NCI-H2081 (cell line): ENCODE measurements at places on chromosomes 11 and 22.

DNA sequence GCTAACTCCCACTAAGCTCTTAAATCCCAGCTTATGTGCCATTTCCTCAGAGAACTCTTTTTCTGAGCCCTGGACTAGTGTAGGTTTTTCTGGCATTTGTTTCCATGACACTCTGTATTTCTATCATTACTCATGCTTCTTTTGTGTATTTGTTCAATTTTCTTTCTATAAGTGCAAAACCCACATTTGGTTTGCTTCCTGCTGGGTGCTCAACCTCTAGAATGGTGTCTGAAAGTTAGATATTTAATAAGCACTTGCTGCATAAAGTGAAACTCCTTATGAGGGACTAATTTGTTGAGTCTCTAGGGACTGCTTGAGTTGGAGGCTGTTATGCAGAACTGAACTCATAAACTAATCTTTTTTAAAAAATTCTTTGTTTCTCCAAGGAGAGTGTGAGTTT is 68.6 kb downstream of the SYT9 start:
- DNase-seq = no peak

- no peak for DNase-seq
Observed at GRCh38 chr11:16434036-16434435, 77.7 kb upstream of the SOX6 start.

DNA sequence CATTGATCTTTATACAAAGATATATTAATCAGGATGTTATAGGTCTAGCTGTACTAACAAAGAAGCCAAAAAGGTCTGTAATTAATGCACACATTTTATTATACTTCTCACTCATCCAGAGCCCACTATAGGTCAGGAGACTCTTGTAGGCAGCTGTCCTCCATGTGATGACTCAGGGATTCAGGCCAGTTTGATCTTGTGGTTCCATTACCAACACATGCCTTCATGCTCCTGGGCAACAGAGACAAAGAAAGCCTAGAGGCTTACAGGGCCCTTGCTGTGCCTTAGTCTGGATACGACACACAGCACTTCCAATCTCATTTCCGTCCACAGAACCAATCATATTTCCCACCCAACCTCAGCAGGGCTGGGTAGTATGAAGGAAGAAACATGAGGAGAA is 150.3 kb upstream of the NCAM1 start:
- no peak for DNase-seq

GRCh38 chr11:83681031-83681781 is 395.0 kb upstream of the CCDC90B start:
- DNase-seq = peak; percentile 39

- DNase-seq = no peak
Observed at GRCh38 chr22:46119729-46120419, 30.5 kb upstream of the PPARA start.

DNA sequence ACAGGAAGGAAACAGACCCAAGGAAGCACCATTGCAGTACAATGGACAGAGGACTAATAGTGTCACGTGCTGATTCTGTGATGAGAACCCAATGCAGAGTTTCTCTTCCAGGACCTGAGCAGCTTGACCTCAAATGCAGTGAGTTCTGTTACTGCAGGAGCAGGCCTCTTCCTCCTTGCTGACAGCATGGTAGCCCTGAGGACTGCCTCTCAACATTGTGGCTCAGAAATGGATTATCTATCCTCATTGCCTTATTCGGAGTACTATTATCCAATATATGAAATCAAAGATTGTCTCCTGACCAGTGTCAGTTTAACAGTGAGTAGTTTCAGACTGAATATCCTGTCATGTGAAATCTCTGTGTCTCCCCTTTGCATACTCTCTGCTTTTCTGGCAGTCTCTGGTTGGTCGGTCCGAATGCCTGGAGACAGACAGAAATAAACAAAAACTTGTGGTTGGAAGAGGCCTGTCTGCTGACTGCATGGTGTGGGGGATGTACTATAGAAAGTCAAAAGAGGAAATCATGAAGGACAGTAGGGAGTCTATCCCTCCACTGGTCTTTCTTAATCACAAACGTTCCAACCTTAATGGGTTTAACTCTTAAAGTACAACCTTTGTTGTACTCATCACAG is 6.9 kb upstream of the MS4A14 start:
- DNase-seq = no peak

DNA sequence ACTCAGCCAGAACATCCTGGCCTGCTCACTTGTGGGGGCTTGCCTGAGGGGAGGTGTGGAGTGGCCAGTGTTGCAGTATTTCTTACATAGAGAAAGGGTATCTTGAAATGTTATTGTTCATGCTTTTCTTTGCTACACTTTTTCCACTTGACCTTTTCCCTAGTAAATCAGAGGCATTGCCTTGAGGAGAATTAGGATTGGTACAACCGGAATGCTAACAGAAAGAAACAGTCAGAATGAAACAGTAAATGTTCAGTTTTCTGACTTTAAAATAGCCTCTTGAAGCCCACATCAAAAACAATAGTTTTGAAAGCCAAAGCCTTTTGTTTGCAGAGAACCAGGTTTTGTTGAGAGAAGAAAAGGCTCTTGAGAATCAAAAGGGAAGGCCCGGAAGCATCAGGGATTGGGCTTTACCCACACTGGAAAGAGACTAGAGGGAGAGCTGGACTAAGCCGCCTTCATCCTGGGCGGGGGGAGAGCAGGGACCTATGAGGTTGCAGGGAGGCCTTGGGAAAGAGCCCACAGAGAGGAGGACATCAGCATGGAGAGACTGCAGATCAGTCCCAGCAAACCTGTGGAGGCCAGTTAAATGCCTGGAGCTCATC is 12.4 kb downstream of the ADM start:
- peak; percentile 11 for DNase-seq

- DNase-seq = no peak
Observed at GRCh38 chr11:102384419-102385079, 37.5 kb downstream of the BIRC2 start.

GRCh38 chr11:73554671-73555320 is 43.1 kb downstream of the FAM168A start:
- no peak for DNase-seq

DNA sequence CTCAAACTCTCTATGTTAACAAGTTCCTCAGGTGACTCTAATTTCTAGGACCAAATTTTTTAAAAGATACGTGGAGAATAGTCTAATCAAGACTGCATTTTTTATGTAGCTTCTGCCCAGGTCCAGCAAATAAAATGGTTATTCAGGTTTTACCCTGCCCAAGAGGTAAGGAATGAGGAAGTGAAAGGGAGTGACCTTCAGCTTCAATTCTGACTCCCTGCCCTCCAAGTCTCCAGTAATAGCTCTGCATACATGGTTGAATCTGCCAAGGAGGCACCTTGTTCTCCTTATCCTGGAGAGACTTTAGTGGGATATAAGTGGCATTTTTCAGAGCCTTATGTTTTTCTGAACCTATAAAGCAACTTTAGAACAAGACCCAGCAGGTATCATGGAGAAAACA is 15.5 kb downstream of the MUC15 start:
- DNase-seq = no peak

GRCh38 chr11:74232311-74232950 is 61.3 kb downstream of the PPME1 start:
- no peak for DNase-seq

DNA sequence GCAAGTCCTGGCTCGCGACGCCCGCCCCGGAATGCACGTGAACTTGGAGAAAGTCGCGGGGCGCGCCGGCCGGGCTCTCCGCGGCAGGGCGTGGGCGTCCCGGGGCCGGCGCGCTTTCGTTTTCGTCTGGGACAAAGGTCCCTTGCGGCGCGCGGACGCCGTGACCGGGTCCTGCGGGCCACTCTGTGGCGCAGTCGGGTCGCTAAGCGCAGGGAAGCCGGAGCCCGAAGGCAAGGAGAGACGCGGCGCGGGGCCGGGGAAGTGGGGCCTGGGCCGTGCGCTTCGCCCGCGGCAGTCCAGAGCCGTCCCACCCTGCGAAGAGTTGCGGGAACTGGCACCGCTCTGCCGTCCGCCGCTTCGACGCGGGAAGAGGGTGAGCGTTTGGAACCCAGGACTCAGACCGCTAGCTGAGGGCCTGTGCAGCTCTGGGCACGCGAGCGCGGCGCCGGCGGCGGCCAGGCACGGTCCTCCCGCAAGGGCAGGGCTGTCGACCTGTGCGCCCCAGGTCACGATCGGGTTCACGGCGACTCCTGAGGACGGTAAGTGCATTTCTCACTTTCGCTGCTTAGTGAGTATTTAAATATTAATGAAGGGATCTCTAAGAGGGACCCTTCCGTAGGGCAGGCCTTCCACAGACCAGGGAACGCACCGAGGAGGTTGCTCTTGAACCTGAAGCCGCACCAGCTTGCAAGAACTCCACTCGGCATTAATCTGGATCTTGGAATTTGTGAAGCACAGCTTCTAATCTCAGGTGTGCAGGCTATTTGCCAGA is 78.0 kb upstream of the PPARA start:
- no peak for DNase-seq

DNA sequence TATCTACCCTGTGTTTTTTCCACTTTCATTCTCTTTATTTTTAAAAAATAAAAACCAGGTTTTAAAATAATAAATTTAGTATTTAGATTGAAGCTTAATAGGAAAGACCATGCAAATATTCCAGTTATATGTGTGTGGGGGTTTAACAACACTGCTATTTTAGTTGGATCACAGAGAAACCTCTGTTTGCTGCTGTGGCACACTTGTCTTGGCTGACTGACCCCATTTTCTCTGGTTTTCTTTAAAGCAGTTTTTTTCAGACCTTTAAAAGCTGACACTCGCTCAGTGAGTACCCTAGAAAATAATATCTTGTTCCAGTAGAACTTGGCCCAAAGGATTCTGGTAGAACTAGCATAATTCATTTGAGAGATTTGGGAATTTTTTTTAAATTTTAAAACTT is 31.6 kb downstream of the ACER3 start:
- no peak for DNase-seq

DNA sequence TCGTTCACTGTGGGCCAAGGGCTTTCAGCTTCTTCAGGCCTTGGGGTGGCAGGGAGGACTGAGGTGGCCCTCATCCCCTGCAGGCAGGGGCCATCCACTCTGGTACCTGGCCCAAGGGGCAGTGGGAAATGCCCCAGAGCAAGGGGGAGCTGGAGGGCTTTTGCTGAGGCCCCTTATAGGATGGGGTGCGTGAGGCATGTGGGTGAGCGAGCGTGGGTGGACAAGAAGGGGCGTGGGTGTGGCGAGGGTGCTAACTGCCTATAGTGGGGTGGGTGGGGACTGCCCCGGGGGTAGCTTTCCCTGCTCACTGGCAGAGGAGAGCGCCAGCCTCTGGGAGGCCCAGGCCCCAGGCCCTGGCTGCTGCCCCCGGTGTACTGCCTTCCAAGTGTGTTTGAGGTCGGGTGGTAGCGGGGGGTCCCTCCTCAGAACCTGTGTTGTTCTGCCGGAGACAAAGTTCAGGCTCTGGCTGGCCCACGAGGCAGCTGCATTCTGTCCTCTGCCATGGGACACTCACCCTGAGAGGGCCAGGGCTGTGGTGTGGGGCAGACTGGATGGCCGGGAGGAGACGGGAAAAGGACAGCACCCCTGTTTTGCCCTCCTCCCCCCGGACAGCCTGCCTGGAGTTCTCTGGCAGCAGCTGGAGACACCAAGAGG is 3.4 kb downstream of the FLRT1 start:
- DNase-seq = no peak

DNA sequence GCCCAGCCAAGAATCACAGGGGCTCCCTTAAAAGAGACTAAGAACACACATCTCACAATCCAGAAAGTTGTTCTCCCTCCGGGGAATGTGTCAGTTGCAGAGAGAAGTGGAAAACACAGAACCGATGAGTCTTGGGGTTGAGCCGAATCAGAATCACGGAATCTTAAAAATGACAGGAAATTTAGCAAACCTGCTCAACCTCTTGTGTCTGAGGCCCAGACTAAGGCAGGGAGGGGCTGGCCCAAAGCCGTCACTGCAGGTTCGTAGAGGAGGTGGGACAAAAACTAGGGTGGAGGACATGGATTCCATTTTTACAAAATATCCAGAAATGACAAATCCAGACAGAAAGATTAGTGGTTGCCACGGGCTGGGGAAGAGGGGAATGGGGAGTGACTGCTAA is 63.8 kb downstream of the KIAA1671 start:
- no peak for DNase-seq

GRCh38 chr22:33565580-33565995 is 354.7 kb downstream of the LARGE1 start:
- DNase-seq = no peak

DNA sequence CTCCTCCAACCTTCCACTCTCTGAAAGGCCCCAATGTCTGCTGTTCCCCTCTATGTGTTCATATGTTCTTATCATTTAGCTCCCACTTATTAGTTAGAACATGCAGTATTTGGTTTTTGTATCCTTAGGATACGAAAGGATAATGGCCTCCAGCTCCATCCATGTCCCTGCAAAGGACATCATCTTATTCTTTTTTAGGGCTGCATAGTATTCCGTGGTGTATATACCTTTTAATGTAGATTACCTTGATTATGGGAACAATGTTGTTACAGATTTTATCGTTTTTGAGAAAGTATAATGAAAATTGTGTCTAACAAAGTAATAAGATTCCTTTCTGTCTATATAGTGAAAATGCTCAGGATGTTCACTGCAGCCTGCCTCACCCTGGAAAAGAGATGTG is 16.0 kb upstream of the CAVIN3 start:
- no peak for DNase-seq

GRCh38 chr22:19172213-19173046 is 6.1 kb downstream of the SLC25A1 start:
- DNase-seq = no peak

DNA sequence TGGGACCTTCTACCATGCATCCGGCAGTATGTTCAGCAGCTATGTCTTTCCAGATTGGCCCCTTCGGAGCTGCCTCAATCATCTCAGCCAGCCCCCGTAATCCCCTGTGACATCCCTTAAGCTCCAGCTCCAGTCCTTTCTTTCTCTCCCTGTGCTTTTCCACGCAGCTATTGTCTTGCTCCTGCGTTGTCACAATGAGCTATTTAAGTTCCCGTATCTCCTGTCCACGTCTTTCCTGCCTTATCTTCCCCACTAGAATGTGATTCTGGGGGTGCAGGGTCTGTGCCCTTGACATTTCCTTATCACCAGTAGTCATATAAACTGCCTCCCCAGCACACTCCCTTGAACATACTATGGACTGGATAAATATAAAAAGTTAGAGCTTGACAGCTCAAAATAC is 5.1 kb upstream of the ETS1 start:
- no peak for DNase-seq

DNA sequence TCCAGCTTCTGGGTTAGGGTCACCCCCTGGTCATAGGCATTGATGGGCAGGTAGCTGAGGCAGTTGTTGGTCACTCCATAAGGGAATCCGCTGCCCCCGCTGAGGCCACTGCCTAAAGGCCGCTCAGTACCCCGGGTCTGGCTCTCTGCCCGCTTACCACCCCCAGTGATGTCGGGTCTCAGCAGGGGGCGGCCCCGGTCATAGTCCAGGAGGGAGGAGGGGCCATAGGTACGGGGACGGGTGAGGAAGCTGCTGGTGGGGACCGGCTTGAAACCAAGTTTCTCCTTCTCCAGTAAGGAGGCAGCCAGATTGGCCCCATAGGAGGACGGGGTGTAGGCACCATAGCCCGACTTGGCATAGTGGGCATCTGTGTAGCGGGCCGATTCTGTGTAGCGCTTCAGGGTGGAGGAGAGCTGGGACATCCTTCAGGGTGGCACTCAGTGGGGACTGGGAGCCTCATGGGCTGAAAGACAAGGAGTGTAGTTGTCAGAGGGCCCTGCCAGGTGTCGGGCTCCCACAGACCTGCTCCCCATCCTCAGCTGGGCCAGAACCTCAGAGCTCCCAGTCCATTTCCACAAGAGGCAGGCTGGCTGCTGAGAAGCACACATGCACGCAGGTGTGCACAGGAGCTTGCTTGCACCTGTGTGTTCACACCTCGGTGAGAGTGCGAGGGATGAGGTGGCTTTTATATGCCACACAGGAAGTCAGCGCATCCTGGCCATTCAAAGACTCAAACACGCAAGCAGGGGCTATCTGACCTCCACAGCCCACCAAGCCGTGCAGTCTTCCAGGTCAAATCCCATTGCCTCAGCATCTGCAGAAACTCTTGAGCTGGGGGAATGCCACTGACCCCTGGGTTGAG is 8.2 kb downstream of the USP2 start:
- DNase-seq = no peak
